ENCODE measurements at places on chromosomes 7 and 10.

- DNase-seq: no peak
Observed at GRCh38 chr7:158133515-158134271, 453.9 kb downstream of the PTPRN2 start.

DNA sequence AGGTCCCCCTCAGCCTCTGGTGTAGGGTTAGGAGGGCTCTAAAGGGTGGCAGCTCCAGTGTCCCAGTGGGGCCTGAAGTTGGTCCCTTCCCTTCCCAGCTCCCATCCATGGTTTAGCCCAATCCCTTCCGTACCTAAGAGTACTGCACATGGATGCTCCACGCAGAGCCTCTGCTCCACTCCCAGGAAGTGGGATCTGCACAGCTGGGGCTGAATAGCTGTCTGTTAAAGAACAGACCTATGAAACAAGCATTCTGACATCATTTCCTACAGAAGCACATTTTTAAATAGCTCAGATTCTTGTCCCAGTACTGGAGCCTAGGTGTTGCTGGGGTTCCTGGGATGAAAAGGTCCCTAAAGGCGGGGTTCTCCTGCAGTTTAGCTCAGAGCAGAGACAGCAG lies 135.9 kb downstream of the ZMYND11 start:
- no peak for DNase-seq

DNA sequence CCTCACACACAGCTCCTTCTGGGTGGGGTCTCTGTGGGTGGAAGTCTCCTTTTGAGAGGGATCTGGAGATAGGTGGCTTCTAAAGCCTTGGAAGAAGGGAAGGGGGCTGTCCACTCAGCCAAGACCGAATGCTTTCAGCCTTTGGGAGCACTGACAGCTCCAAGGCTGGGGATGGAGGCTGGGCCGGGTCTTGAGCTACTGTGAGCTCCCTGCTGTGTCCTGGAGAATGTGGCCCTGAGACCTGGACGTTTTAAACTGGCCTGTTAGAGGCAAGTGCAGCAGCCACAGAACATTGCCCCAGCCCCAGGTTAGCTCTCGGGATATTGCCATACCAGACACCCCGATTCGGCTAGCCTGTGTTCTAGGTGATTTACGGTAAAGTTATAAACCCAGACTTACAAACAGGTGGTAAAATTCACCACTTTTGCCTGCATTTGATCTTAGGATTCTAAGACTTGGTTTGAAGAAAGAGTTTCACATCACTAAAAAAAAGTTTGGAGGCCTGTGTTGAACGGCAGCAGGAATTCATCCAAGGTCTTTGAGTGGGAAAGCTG lies 548.5 kb upstream of the FOXK1 start:
- DNase-seq: no peak

- no peak for DNase-seq
Observed at GRCh38 chr7:157499121-157499834, 162.5 kb downstream of the DNAJB6 start.

GRCh38 chr10:129233351-129234148 lies 233.5 kb upstream of the MGMT start:
- no peak for DNase-seq

DNA sequence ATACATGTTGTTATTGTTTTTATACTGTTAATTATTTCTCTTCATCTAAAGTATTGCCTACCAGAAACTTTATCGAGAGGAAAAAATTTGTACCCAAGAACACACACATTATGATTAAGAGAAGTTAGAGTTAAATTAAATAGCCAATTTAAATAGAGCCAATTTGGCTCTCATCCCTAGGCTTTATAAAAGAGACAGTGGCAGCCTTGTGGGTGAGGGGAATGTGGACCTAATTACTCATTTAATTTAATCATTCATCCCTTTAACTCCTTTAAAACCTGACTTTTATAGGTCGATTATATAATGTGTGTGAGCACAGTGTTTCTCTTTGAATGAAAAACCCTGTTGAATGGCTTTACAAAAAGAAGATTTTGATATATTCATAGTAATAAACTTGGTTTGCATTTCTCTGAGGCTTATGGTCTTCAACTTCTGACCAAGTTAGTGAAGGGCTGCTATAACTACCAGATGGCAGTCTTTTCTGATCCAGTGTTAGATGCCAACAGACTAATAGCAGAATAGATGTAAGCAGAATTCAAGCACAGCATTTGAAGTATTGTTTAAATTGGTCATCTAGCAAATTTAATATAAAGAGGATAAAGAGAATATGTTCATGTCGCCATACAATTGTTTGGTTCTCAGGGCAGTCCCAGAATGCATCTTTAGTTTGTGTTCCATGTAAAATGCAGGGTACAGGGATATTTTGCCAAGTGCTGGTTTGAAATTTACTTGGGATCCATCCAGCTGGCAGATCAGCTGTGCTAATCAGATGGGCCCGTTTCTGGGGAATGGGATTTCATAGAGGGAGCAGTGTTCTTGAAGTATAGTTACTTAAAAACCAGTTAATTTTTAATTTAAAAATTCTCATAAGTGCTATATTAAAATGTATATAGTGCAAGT lies 25.3 kb downstream of the ADD3 start:
- DNase-seq: no peak

- DNase-seq: no peak
Observed at GRCh38 chr7:3650844-3651243, 349.8 kb downstream of the SDK1 start.

GRCh38 chr10:70761031-70761601 lies 24.1 kb downstream of the TBATA start:
- no peak for DNase-seq

DNA sequence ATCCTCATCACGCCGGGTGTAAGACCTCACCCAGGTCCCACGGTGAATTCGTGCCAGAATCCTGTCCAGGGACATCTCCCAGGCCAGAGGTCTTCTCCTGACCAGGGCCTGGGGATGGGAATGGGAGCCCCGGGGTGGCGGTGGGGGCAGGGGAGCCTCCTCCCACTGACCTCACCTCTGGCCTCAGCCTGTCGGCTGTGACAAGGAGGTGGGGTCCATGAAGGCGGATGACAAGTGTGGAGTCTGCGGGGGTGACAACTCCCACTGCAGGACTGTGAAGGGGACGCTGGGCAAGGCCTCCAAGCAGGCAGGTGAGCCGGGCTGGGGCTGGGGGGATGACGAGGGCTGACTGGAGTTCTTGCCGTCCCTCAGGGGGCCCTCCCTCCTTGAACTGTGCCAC lies 41.3 kb downstream of the TBATA start:
- no peak for DNase-seq

DNA sequence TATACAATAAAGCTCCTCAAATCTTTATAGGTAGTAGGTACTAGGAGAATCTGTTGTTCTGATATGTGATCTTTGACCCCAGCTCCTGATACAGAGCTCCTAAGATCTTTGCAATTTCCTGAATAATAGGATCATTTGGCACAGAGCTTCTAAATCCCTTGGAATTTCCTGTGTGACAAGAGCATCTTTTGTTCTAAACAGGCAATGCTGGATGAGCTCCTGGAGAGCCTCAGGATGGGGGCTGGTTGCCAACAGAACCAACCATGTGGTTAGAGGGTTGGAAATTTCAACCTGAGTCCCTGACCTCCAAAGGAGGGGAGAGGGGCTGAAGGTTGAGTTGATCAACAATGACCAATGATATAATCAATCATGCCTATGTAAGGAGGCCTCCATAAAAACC lies 629.0 kb downstream of the CCSER2 start:
- no peak for DNase-seq

DNA sequence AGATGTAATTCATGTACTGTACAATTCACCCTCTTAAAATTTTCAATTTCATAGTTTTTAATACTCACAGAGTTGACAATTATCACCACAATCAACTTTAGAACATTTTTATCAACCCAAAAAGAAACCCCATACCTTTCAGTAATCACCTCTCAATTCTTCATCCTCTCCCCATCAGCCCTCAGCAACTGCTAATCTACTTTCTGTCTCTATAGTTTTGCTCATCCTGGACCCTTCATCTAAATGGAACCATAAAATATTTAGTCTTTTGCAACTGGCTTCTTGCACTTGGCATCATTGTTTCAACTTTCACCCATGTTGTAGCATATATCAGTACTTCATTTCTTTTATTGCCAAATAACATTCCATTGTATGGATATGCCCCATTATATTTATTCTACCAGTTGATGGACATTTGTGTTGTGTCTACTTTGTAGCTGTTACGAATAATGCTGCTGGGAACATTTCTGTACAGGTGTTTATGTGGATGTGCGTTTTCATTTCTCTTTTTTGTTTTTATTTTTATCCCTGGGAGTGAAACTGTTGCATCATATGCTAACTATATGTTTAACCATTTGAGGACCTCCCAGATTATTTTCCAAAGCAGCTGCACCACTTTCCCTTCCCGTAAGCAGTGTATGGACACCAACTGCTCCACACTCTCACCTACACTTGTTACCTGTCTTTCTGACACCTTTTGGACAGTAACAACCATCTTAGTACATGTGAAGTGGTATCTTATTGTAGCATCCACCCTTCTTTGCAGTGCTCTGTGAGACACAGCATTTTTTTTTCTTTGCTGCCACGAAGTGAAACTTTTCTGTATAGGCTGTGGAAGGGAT lies 65.4 kb upstream of the APBB1IP start:
- DNase-seq: no peak

DNA sequence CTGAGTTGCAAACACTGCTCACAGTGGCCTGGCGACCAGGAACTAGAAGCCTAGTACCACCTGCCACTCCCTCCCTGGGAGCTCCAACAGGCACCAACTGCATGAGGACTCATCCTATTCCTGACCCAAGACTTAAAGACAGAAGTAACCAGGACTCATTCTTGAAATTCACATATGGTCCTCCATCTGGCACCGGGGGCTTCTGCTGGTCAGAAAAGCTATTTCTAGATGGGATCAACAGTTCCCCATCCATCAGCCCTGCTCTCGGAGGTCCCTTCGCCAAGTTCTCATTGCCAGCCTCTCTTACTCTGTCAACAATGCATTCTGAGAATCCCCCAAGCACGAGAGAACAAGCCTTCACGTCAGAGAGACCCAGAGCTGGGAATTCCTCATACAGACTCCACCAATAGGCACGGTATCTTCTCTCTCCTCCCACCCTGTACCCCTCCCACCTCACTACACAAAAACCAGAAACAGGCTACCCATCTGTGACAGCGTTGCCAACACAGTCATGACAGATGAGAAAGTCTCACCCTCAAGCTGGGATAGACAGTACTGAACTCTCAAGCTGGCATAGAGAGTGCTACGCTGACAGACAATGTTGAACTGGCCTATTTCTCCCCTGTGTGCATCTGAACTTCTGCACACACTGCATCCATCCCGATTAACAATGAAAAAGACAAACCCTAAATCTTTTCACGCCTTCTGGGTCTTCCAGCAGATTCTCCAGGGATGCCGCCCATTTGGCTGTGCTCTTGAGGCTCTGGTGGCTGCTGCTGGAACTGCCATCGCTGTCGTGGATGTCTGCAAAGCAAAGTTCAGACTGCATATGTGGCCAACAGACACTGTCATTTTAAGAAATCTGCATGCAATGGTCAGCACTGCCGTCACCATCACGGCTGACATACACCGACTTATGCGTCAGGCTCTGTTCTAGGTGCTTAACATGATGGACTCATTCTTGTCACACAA lies 15.6 kb downstream of the RGS10 start:
- no peak for DNase-seq

- no peak for DNase-seq
Observed at GRCh38 chr7:70416347-70416985, 715.5 kb upstream of the GALNT17 start.

DNA sequence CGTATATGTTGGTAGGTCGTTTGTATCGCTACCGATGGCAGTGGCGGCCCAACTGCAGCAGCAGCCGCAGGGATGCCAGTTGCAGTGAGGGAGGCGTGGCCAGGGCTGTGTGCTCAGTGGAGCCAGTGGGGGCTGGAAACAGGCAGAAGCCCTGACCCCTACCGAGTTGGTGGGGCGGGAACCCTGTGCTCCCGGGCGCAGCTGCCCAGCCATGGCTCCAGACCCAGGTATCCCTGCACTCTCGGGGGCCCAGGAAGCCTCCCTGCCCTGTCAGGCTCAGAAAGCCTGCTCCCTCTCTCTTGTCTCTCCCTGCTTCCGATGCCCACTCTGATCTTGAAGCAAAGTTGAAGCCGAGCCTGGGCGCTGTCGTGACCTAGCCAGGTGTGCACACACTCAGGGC lies 78.6 kb upstream of the ITGB1 start:
- no peak for DNase-seq

DNA sequence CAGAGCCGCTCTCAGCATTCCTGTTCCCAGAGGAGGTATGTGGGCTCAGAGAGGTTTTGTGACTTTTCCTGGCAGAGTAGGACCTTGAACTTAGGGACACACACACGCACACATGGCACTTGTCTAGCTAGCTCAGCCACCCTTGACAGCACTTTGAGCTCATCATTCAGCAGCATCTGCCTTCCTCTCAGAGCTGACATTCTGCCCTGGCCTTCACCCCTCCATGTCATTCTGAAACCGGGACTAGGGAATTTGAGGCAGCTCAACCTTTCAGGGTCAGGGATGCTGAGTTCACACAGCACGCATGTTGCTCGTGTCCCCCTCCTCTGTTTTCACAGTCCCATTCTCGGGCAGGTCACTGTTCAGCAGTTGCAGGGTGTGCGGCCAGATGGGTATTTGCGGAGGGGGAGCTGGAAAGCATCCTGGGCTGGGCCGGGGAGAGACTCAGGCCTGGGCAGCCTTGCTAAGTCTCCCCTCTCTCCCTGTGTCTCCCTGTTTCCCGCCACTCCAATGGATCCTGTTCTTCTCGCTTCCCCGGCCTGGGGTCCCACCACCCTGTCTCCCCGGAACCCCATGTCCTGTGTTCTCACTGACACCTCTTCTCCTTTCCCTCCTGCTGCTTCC lies 78.0 kb downstream of the COL13A1 start:
- DNase-seq: no peak

DNA sequence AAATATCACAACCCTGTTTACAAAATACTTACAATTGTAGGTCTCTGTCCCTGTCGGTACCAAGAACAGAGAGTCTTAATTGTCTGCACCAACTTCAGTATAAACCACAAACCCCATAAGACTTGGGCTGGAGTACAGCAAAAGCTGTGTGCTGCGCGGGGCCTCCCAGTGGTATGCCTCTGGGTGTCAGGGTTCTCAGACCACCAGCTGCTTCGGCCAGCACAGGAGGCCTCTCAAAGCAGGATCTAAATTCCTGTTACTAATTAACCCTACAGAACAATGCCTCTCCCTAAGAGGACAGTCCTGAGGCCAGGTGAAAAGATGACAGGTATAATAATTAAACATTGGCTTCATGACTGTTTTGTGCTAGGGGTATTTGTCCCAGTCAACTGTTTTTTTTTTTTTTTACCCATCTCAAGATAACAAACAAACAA lies 957 bp upstream of the SVIL start:
- DNase-seq: no peak

- DNase-seq: no peak
Observed at GRCh38 chr7:22934473-22935065, 79.4 kb downstream of the HYCC1 start.

DNA sequence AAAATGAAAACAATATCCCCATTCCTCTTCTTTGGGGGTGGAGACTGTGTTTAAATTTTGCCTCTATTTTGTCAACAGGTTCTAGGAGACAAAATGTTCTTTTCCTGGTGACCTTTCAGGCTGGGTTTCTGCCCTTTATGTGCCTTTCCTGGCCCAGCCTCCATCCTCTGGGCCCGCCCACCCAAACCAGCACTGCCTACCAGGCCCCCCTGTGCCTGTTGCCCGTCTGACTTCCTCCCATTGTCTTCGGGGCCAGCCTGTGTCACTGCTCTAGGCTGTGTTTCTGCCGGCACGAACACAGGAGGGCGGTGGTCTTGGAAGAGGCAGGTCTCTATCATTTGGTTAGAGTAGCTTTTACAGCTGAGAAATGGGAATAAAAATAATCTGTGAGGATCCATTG lies 13.9 kb downstream of the TSPAN14 start:
- DNase-seq: no peak

All from NCI-H774 (cell line).